ENCODE measurements at places on chromosomes 7 and 10.

DNA sequence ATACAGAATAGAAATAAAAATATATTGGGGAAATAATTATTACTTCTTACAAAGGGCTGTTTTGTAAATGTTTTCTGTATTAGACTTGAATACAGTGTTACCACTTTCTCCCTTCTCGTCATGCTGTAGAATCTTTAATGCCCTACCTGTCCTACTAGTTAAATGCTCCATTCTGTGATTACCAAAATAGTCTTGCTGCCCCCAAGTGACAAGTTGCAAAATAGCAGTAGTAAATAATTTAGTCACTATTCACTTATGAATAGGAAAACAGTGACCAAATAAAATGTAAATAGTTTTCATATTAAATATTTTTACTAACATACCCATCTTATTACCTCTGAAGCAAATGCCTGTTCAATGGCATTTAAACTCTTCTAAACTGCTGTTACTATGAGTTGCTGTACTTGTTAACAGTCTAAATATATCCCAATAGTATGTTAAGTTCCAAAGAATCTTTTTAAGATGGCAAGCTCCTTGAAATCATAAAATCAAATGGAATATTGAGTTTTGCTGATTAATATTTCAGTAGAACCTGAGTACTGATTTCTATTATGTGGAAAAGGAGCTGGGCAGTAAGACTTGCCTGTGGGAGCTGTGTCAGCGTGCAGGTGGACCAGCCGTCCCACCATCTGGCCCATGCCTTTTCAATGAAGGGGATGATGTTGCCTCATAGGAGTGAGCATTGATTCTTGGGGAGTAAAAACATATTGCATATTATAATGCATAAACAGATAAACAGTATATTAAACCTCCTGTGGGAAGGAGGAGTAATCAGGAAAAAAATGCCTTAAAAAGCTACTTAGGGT is 18.1 kb upstream of the OIT3 start:
- DNase-seq, result no peak

DNA sequence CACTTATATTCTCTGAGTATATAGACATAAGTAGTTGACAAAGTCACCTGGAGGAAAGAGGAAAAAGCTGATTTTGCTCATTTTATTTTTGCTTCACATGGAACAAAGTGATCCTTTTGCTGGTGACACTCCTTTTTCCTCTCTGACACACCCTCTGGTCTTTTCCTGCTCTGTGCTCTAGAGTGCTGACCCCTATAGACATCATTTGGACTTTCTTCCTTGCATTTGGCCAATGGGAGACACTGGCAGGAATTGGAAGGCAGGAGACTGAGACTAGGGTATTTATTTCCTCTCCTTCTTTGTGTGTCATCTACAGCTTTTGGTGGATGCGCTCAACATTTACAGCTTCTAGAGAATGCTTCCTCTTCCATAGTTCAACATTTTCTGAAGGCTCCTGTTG is 1078.1 kb downstream of the SORCS1 start:
- DNase-seq, result no peak

- DNase-seq, result no peak
Measured at GRCh38 chr7:55081068-55081467, 62.3 kb downstream of the EGFR start.

DNA sequence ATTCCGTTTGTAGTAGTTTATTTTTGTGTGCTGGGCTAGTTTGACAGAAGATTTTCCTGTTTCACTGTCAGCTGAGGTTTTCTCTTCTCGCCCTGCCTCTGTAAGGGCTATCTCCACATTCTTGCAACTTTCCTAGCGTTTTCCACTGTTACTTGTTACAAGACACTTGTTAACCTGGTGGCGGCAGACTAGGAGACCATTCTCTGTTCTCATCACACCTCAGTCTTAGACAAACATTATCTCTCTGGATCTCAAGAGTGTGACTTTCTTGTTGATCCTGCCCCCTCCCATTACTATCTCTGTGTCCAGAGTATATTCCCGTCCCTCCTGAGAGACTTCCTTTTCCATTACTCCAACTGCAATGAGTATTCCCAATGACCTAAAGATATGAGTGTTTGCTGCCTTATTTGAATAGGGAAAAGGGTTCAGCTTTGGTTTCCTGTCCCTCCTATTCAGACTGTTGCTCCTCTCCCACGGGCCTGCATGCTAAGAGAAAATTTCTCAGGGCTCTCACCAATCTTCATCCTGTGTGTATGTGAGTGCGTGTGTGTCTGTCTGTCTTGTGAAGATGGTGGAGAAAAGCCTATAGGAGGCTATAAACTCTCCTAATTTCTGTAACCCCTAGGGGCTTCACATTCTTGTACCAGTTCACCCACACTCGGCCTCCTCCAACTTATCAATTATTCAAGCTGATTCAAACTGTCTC is 722.4 kb upstream of the POT1 start:
- DNase-seq, result no peak

DNA sequence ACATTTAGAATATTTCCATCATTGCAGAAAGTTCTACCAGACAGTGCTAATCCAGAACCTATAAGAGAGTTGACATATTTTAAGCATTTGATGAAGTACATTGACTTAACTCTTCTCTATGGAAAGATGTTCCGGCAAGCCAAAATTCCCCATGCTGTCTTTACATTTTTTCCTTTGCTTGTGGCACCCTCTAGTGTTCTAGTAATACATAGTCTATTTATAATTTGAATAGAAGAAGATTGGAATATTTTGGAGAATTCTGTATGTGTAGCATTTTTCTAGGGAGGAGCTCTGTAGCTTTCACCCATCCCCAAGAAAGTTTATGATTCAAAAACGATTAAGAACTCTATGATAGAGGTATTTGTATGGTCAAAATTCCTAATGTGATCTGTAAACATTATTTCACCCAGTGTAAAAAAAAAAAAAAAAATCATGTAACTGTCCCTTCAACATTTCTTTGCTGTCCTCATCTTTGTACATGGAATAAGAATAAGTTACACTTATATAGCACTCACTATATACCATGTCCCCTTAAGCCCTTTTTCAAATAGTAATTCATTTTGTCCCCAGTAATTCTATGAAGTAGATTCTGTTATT is 33.2 kb downstream of the NRF1 start:
- DNase-seq, result no peak

DNA sequence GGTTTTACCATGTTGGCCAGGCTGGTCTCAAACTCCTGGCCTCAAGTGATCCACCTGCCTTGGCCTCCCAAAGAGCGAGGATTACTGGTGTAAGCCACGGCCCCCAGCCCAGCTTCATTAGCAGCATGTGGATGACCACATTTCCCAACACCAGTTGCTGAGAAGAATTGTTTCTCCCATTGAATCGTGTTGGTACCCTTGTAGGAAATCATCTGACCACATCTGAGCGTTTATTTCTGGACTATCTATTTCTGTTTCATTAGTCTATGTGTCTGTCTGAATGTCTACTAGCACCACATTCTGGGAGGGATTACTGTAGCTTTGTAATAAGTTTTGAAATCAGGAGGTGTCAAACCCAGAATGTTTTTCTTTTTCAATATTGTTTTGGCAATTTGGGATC is 89.6 kb downstream of the LCOR start:
- no peak for DNase-seq

Measured in activated naive CD8-positive, alpha-beta T cell treated with anti-CD3 and anti-CD28 coated beads, Interleukin-2, amount 50 U/mL, for 24 hours (primary cell).